ENCODE measurements at places on chromosomes 16 and 17. TPM values are rescaled to one million over a fixed set of nuclear protein-coding genes. Genes with fewer than 3 reads are reported as not detected.

Gene KRTAP9-4
- total RNA-seq, result not detected

Gene CHRNE
- not detected for total RNA-seq

Gene MATCAP1
- total RNA-seq, result 50.9 TPM

Gene GNAO1
- 1.9 TPM for total RNA-seq

Gene LLGL1
- 70.5 TPM for total RNA-seq

Gene KRT14
- total RNA-seq, result not detected

GRCh38 chr17:51481370-51481769 lies 221.0 kb downstream of the UTP18 start:
- H3K4me3 ChIP-seq, result no peak overlapping the region
- H3K27me3 ChIP-seq, result no peaks in the 10 kb centered on the region
- no peaks in the 10 kb centered on the region for H3K36me3 ChIP-seq
- no peaks in the 10 kb centered on the region for H3K4me1 ChIP-seq
- no peak for DNase-seq

DNA sequence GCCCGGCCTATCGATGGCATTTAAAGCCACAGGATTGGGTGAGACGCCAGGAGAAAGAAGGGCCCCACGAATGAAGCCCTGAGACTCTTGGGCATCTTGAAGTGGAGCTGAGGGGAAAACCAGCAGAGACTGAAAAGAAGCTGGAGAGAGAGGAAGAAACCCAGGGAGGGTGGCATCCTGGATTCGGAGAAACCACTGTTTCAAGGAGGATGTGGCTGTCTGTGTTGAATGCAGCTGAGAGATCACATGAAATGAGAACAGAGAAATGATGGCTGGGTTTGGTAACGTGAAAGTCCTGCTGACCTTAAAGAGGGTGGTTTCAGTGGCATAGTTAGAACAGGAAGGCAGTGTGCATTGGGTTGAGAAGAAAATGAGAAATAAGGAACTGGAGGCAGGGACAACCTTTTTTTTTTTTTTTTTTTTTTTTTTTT lies 3.8 kb downstream of the TNFSF12 start:
- H3K27ac ChIP-seq, result no peak overlapping the region
- no peak overlapping the region for H3K4me3 ChIP-seq
- H3K27me3 ChIP-seq, result peaks cover 15% of the 10 kb centered on the region
- no peaks in the 10 kb centered on the region for H3K36me3 ChIP-seq
- no peak for DNase-seq

- H3K27me3 ChIP-seq, result peaks cover 32% of the 10 kb centered on the region
- peak; percentile 94 for DNase-seq
- peak within 1 kb of the TSS; percentile 98 for H3K4me3 ChIP-seq
- peaks cover 29% of the 10 kb centered on the region for H3K4me1 ChIP-seq
- H3K36me3 ChIP-seq, result no peaks in the 10 kb centered on the region
- H3K27ac ChIP-seq, result no peak within 1 kb of the TSS
Observed at GRCh38 chr16:4315186-4316107, at the start of gene GLIS2. TSS of gene GLIS2 (plus strand) at chr16:4316067. CDS start at chr16:4332281, 16,214 bp downstream.

GRCh38 chr16:88536971-88537751 lies 33.0 kb upstream of the ZC3H18 start:
- H3K36me3 ChIP-seq, result no peaks in the 10 kb centered on the region
- H3K27me3 ChIP-seq, result peaks cover 3% of the 10 kb centered on the region
- H3K4me1 ChIP-seq, result peaks cover 11% of the 10 kb centered on the region
- H3K4me3 ChIP-seq, result no peak overlapping the region
- no peak for DNase-seq

- DNase-seq, result peak; percentile 62
- peaks cover 40% of the 10 kb centered on the region for H3K4me1 ChIP-seq
- no peak overlapping the region for H3K27ac ChIP-seq
- no peaks in the 10 kb centered on the region for H3K36me3 ChIP-seq
- H3K27me3 ChIP-seq, result peaks cover 27% of the 10 kb centered on the region
- H3K4me3 ChIP-seq, result peak overlapping the region; percentile 47
Observed at GRCh38 chr16:2468233-2468724, 2.8 kb upstream of the NTN3 start.

GRCh38 chr16:48075398-48075797 lies 80.4 kb downstream of the ABCC12 start:
- no peaks in the 10 kb centered on the region for H3K36me3 ChIP-seq
- no peak overlapping the region for H3K27ac ChIP-seq
- no peaks in the 10 kb centered on the region for H3K27me3 ChIP-seq
- no peak overlapping the region for H3K4me3 ChIP-seq

- H3K36me3 ChIP-seq, result no peaks in the 10 kb centered on the region
- H3K4me1 ChIP-seq, result peaks cover 32% of the 10 kb centered on the region
- H3K27ac ChIP-seq, result no peak overlapping the region
Observed at GRCh38 chr17:7220593-7221277, 997 bp downstream of the ACADVL start.

DNA sequence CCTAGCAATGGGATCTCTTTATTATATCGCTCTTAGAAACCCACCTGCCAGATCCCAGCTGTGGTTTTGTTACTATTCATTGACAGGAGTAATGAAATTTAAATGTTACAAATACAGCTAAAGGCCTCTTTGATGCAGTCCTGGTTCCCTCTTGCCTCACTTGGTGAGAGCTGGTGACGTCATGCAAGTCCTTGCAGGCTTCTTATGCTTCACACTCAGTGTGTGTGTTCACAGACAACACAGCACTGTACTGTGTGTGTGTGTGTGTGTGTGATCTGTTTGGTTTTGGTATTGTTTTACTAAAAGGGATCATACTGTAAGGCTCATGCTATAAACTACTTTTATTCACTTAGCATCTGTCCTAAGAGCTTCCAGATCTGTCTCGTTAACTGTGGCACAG lies 75.0 kb downstream of the USP22 start:
- peaks cover 2% of the 10 kb centered on the region for H3K36me3 ChIP-seq
- H3K4me1 ChIP-seq, result peaks cover 9% of the 10 kb centered on the region
- no peak overlapping the region for H3K4me3 ChIP-seq
- no peaks in the 10 kb centered on the region for H3K27me3 ChIP-seq
- DNase-seq, result no peak
- H3K27ac ChIP-seq, result no peak overlapping the region

- no peak overlapping the region for H3K27ac ChIP-seq
- peaks cover 9% of the 10 kb centered on the region for H3K4me1 ChIP-seq
- no peak overlapping the region for H3K4me3 ChIP-seq
- DNase-seq, result no peak
- H3K36me3 ChIP-seq, result no peaks in the 10 kb centered on the region
- no peaks in the 10 kb centered on the region for H3K27me3 ChIP-seq
Observed at GRCh38 chr16:25493136-25493811, 198.5 kb upstream of the HS3ST4 start.

- no peak for DNase-seq
- H3K36me3 ChIP-seq, result no peaks in the 10 kb centered on the region
- peaks cover 100% of the 10 kb centered on the region for H3K27me3 ChIP-seq
- no peak overlapping the region for H3K27ac ChIP-seq
Observed at GRCh38 chr16:73043828-73044467, 4.0 kb downstream of the ZFHX3 start.

GRCh38 chr17:50603340-50603739 lies 31.3 kb upstream of the ABCC3 start:
- peaks cover 5% of the 10 kb centered on the region for H3K4me1 ChIP-seq
- H3K36me3 ChIP-seq, result no peaks in the 10 kb centered on the region
- no peak overlapping the region for H3K27ac ChIP-seq
- no peaks in the 10 kb centered on the region for H3K27me3 ChIP-seq
- no peak overlapping the region for H3K4me3 ChIP-seq
- peak; percentile 63 for DNase-seq

DNA sequence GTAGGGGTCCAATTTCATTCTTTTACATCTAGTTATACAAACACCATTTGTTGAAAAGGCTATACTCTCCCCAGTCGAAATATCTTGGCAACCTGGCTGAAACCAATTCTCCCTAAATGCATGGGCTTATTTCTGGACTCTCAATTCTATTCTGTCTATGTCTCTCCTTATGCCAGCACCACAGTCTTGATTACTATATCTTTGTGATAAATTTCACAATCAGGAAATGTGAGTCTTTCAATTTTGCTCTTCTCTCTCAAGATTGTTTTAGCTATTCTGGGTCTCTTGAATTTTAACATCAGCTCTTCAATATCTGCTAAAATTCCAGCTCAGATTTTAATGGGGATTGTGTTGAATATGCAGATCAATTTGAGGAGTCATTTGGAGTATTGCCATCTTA lies 5.9 kb upstream of the TRIM25 start:
- H3K27me3 ChIP-seq, result peaks cover 15% of the 10 kb centered on the region
- no peaks in the 10 kb centered on the region for H3K36me3 ChIP-seq
- peaks cover 6% of the 10 kb centered on the region for H3K4me1 ChIP-seq
- no peak for DNase-seq

GRCh38 chr17:11618861-11619566 lies 20.7 kb downstream of the DNAH9 start:
- H3K27me3 ChIP-seq, result no peaks in the 10 kb centered on the region
- no peaks in the 10 kb centered on the region for H3K4me1 ChIP-seq
- DNase-seq, result no peak

GRCh38 chr16:11280616-11281522 lies at the start of gene PRM1:
TSS of gene PRM1 (minus strand) at chr16:11281330. CDS start at chr16:11281238, 92 bp downstream.
- DNase-seq, result no peak
- H3K4me1 ChIP-seq, result peaks cover 3% of the 10 kb centered on the region
- H3K27ac ChIP-seq, result no peak within 1 kb of the TSS
- H3K36me3 ChIP-seq, result no peaks in the 10 kb centered on the region
- H3K4me3 ChIP-seq, result no peak within 1 kb of the TSS

GRCh38 chr16:48057048-48057447 lies 98.7 kb downstream of the ABCC12 start:
- peaks cover 12% of the 10 kb centered on the region for H3K4me1 ChIP-seq
- peaks cover 6% of the 10 kb centered on the region for H3K27me3 ChIP-seq
- no peak overlapping the region for H3K4me3 ChIP-seq
- no peak for DNase-seq
- no peaks in the 10 kb centered on the region for H3K36me3 ChIP-seq

- H3K4me3 ChIP-seq, result no peak overlapping the region
- peak; percentile 86 for DNase-seq
- no peaks in the 10 kb centered on the region for H3K27me3 ChIP-seq
- no peaks in the 10 kb centered on the region for H3K4me1 ChIP-seq
Observed at GRCh38 chr17:2828397-2829038, 32.3 kb downstream of the RAP1GAP2 start.

- no peak for DNase-seq
- H3K36me3 ChIP-seq, result no peaks in the 10 kb centered on the region
- H3K27ac ChIP-seq, result no peak overlapping the region
- no peaks in the 10 kb centered on the region for H3K27me3 ChIP-seq
- peaks cover 30% of the 10 kb centered on the region for H3K4me1 ChIP-seq
- H3K4me3 ChIP-seq, result no peak overlapping the region
Observed at GRCh38 chr16:8951447-8952280, 12.0 kb downstream of the USP7 start.

- no peaks in the 10 kb centered on the region for H3K4me1 ChIP-seq
- H3K36me3 ChIP-seq, result no peaks in the 10 kb centered on the region
- no peak overlapping the region for H3K27ac ChIP-seq
- DNase-seq, result peak; percentile 32
- H3K27me3 ChIP-seq, result no peaks in the 10 kb centered on the region
Observed at GRCh38 chr17:33572615-33573014, 279.5 kb upstream of the ASIC2 start.

DNA sequence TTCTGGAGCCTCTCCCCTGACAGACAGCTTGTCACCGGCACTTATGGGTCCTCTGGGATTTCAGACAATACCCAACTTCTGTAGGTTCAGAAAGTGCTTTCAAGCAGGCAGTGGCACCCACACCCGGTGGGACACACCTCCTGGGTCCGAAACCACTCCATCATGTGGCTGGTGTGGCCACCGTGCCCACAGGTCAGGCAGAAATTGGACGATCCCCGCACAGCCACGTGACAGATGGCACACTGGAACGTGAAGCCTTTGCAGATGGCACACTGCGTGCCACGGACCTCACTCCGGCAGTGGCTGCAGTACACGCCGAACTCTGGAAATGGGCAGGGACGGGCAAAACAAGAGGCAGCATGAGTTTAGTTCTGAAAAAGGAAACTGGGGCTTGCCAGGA lies 99.5 kb upstream of the FA2H start:
- no peak overlapping the region for H3K27ac ChIP-seq
- H3K27me3 ChIP-seq, result no peaks in the 10 kb centered on the region
- H3K36me3 ChIP-seq, result no peaks in the 10 kb centered on the region
- no peak for DNase-seq

- no peak overlapping the region for H3K4me3 ChIP-seq
- no peak for DNase-seq
Observed at GRCh38 chr16:79839466-79840341, 239.2 kb upstream of the MAF start.

DNA sequence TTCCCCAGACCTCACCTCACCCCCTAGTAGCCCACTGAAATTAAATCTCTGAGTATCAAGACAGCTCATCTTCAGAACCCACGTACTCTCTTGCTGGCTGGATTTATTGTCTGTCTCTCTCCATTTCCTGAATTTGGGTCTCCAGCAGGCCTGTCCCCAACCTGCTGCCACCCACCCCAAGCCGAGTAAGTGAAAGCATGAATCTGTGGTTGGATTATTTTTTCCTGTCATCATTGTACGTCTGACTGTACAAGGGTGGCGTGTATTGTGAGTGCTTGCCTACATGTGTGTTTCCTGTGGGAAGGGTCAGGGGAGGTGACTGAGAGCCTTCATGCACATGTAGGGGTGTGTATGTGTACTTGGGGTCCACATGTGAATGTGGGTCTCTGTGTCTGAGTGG lies 5.4 kb downstream of the TNP2 start:
- no peaks in the 10 kb centered on the region for H3K4me1 ChIP-seq
- no peaks in the 10 kb centered on the region for H3K27me3 ChIP-seq
- no peak overlapping the region for H3K27ac ChIP-seq
- DNase-seq, result no peak
- no peaks in the 10 kb centered on the region for H3K36me3 ChIP-seq

- peaks cover 58% of the 10 kb centered on the region for H3K27me3 ChIP-seq
Observed at GRCh38 chr16:1991135-1991551, 1.4 kb downstream of the SYNGR3 start.

DNA sequence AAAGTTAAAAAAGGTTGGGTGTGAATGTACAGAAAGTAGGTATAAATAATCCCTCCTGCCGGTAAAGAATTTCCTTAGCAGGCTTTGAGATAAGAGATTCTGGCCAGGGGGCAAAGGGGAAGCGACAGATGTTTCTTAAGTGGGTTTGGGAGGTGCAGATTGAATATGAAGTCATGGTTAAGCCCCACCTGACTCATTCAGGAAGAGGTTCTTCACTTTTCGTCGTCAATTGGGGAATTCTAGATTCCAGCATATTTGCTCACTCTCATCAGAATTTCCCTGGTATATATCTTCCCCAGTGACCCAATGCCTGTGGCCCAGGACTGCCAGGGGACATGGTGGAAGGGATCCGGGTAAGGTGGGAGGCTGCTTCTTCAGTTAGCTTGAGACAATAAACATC lies 127.8 kb downstream of the CPPED1 start:
- DNase-seq, result no peak
- no peak overlapping the region for H3K4me3 ChIP-seq
- no peaks in the 10 kb centered on the region for H3K36me3 ChIP-seq
- H3K27ac ChIP-seq, result no peak overlapping the region

GRCh38 chr16:74944466-74944865 lies 40.5 kb downstream of the WDR59 start:
- no peaks in the 10 kb centered on the region for H3K4me1 ChIP-seq
- no peak for DNase-seq
- no peaks in the 10 kb centered on the region for H3K36me3 ChIP-seq
- no peaks in the 10 kb centered on the region for H3K27me3 ChIP-seq
- H3K4me3 ChIP-seq, result no peak overlapping the region

Data from neural progenitor cell (in vitro differentiated cells).